Naive thymus-derived CD4-positive, alpha-beta T cell (primary cell): ENCODE measurements at places on chromosomes 4 and X. TPM values are rescaled to one million over a fixed set of nuclear protein-coding genes. Genes with fewer than 3 reads are reported as not detected.

Gene RASL11B
- not detected for total RNA-seq

Gene TSPAN6
- 2.3 TPM for total RNA-seq

Gene BMPR1B
- 0.10 TPM for total RNA-seq

Gene F8A1
- 18.4 TPM for total RNA-seq

Gene TRMT2B
- 50.9 TPM for total RNA-seq

Gene GPR50
- total RNA-seq = not detected

Gene HOPX
- total RNA-seq = 0.84 TPM

Gene FBXL5
- total RNA-seq = 36.6 and 39.1 TPM in 2 replicates

Gene KCNIP4
- not detected for total RNA-seq

Gene IL9R
- not detected for total RNA-seq

Gene GPR82
- total RNA-seq = 0.16 TPM

Gene PDHA1
- 119 TPM for total RNA-seq

Gene DUSP9
- total RNA-seq = not detected in 2 replicates

Gene SCD5
- total RNA-seq = 1.5 TPM

Gene SHOX
- total RNA-seq = not detected

DNA sequence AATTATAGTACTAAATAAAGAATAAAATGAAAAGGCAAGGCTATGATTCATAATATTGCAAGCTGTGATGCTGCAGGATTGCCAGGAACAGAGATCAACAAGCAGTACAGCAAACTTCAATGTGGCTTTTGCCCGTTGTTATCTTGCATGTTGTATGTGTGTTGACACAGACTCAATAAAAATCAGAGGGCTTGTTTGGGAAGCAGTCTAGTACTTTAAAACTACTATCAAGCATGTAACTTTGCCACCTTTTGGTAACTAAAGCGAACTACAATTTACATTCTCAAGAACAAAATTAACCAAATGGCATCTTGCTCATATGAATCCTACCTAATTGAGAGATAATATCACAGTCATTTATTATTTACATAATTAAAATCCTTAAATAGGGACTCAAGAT, 79.8 kb upstream of the GPM6A start:
- no peaks in the 10 kb centered on the region for H3K4me1 ChIP-seq
- no peaks in the 10 kb centered on the region for H3K36me3 ChIP-seq
- no peak overlapping the region for H3K27ac ChIP-seq
- no peak overlapping the region for H3K4me3 ChIP-seq
- DNase-seq = no peak
- H3K27me3 ChIP-seq = no peaks in the 10 kb centered on the region

DNA sequence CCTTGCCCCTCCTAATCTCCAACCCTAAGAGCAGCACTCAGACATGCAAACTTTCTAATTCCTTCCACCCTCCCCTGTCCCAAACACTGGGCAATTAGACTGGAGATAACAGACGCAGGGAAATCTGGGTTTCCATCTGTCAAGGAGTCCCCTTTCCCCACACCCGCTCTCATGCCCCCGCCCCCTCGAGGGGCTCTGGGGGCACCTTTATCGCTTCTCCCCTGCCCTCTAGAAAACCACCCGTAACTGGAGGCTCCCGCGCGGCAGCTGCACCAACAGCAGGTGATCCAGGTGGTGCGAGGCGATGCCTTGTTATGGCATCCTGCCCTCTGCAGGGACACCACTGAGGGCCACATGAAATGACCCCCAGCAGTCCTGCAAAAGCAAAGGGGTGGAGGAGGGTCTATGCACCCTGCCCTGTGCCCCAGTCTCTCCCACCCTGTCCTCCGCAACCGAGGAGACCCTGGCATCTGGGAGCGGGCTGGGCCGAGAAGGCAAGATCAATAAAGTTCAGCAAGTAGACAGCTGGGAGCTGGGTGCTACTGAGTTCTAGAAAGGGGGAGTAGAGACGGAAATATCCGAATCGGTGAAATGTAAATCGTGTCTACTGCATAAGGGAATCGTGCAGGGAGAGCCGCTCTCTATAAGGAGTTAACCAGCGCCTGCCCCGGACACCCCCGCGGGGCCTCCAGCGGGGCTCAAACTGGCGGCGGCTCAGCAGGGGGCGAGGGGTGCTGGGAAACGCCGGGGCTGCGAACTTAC, 1.6 kb downstream of the KCTD8 start:
- H3K27me3 ChIP-seq = peaks cover 19% of the 10 kb centered on the region
- H3K27ac ChIP-seq = no peak overlapping the region
- no peaks in the 10 kb centered on the region for H3K4me1 ChIP-seq

DNA sequence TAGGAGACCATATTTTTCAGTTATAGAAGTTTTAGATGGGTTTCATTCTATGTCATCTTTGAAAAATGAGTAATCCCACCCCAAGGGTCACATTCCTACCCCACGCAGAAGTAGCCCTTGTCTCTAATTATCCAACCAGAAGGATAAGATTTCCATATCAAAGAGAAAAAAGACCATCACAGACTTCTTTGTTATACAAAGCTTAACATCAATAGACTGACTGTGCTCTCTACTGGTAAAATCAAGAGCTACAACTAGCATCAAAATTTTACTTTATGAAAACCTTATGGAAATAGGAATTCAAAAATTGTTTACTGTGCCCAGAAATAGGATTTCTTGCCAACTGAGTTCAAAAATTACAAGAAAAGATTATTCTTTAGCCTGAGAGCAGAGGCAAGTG, 24.9 kb downstream of the TNMD start:
- no peak overlapping the region for H3K27ac ChIP-seq
- no peaks in the 10 kb centered on the region for H3K27me3 ChIP-seq
- H3K4me3 ChIP-seq = no peak overlapping the region

DNA sequence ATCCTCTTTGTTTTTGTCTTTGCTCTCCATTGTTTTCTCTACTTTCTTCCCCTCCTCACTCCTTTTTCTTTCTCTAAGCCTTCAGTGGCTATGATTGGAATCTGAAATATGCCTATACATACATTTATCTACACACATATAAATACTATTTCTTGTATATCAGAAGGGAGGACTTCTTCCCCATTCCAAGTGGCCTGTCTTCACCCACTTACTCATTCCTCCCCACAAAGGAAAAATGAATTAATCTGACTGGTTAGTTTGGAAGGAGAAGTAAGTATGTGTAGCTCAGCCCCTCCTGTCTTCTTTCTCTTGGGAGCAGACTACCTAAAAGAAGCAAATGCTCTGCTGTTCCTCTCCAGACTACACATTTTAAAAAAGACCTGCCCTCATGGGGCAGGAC, 17.7 kb downstream of the GUCY2F start:
- no peaks in the 10 kb centered on the region for H3K36me3 ChIP-seq
- H3K27ac ChIP-seq = no peak overlapping the region
- H3K27me3 ChIP-seq = no peaks in the 10 kb centered on the region
- H3K4me3 ChIP-seq = no peak overlapping the region
- no peak for DNase-seq

DNA sequence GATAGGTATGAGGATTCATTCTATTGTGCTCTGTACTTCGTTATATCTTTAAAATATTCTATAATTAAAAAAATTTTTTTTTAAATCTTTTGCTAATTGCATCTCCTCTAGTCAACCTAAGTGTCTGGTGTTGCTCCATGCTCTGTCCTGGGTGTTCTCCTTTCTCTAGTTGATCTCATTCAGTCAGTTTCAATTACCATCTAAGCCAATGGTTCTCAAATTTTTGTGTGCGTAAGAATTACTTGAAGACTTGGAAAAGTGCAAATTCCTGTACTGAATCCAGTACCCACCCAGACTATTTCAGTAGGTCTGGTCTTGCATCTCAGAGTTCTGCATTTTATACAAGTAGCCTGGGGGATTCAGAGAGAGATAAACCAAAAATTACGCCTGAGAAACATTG, 6.7 kb downstream of the TMPRSS11D start:
- no peaks in the 10 kb centered on the region for H3K27me3 ChIP-seq
- H3K4me3 ChIP-seq = no peak overlapping the region
- no peak for DNase-seq
- H3K4me1 ChIP-seq = no peaks in the 10 kb centered on the region
- no peaks in the 10 kb centered on the region for H3K36me3 ChIP-seq

- no peak for DNase-seq
- H3K27ac ChIP-seq = no peak overlapping the region
- H3K36me3 ChIP-seq = no peaks in the 10 kb centered on the region
- H3K4me3 ChIP-seq = no peak overlapping the region
- no peaks in the 10 kb centered on the region for H3K4me1 ChIP-seq
- H3K27me3 ChIP-seq = no peaks in the 10 kb centered on the region
Observed at GRCh38 chr4:88015659-88016295, 8.3 kb downstream of the PKD2 start.

- no peak overlapping the region for H3K4me3 ChIP-seq
Observed at GRCh38 chr4:109913596-109914241, 1.0 kb downstream of the EGF start.

- no peaks in the 10 kb centered on the region for H3K4me1 ChIP-seq
- no peaks in the 10 kb centered on the region for H3K27me3 ChIP-seq
- H3K4me3 ChIP-seq = no peak overlapping the region
Observed at GRCh38 chr4:140162596-140162995, 8.6 kb upstream of the MAML3 start.

DNA sequence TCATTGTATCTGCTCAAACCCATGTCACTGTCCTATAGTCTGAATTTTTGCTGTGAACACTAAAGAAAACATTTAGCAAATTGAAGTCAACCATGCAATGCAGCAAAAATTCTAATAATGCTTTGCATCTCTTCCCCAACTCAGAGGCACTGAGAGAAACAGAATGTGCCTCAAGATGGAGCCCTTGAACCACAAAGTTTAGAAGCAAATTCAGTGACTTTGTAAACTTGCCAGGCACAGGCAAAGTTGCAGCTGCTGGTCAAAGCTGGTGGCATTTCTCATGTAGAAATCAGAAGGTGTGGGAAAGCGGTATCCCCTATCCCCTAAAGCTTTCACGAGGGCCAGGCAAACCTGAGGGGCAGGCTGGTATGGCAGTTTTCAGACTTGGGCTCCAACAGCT, 121.7 kb upstream of the DIPK2B start:
- H3K27me3 ChIP-seq = no peaks in the 10 kb centered on the region
- H3K4me1 ChIP-seq = no peaks in the 10 kb centered on the region
- no peaks in the 10 kb centered on the region for H3K36me3 ChIP-seq

GRCh38 chr4:55973650-55974049, 24.9 kb downstream of the CEP135 start:
- no peaks in the 10 kb centered on the region for H3K36me3 ChIP-seq
- H3K4me3 ChIP-seq = no peak overlapping the region

DNA sequence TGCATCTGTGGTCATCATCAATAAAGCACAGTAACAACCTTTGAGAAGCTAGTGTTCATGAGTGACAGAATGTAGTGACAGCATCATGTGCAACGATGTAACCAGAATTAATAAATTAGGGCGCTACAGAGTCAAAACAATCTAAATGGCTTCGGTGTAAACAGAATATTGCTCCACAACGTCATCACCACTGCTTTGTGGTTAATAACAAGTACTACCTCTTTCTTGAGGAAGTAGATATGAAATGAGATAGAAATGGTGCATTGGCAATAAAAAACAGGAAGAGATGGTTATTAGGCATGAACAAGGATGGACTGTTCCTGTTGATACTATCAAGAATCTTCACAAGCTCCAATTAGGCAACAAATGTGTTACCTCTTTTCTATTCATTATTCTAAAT, 8.7 kb upstream of the PDHA2 start:
- H3K27me3 ChIP-seq = no peaks in the 10 kb centered on the region
- H3K36me3 ChIP-seq = no peaks in the 10 kb centered on the region
- no peak for DNase-seq
- no peak overlapping the region for H3K4me3 ChIP-seq
- H3K27ac ChIP-seq = no peak overlapping the region

- H3K27ac ChIP-seq = no peak overlapping the region
- no peaks in the 10 kb centered on the region for H3K36me3 ChIP-seq
- H3K27me3 ChIP-seq = no peaks in the 10 kb centered on the region
- DNase-seq = no peak
- H3K4me3 ChIP-seq = no peak overlapping the region
- H3K4me1 ChIP-seq = no peaks in the 10 kb centered on the region
Observed at GRCh38 chr4:138677212-138677611, 338.4 kb upstream of the NOCT start.

DNA sequence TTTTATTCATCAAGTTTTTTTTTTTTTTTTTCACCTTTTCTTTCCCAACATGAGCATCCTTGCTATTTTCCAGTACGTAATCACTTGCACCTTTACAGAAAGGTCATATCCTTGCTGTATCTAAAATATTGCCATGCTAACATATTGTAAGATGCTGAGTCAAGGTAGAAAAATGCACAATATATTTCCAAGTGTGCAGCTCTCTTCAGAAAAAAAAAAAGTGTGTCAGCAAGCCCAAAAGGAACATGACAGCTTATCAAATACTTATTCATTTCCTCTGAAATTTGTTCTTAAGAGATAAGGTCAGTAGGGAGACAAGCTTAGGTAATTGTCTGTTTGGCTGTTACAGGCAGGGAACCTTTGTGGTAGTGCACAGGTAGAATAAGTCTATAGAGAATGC, 27.0 kb downstream of the SH2D1A start:
- H3K27ac ChIP-seq = no peak overlapping the region
- no peak overlapping the region for H3K4me3 ChIP-seq
- no peak for DNase-seq

- no peaks in the 10 kb centered on the region for H3K36me3 ChIP-seq
- no peak overlapping the region for H3K4me3 ChIP-seq
- no peak for DNase-seq
- no peak overlapping the region for H3K27ac ChIP-seq
- no peaks in the 10 kb centered on the region for H3K27me3 ChIP-seq
- no peaks in the 10 kb centered on the region for H3K4me1 ChIP-seq
Observed at GRCh38 chr4:100041646-100042045, 91.6 kb upstream of the H2AZ1 start.

- H3K4me1 ChIP-seq = no peaks in the 10 kb centered on the region
- no peak overlapping the region for H3K4me3 ChIP-seq
- no peak for DNase-seq
- no peaks in the 10 kb centered on the region for H3K27me3 ChIP-seq
- no peak overlapping the region for H3K27ac ChIP-seq
Observed at GRCh38 chr4:110483516-110483915, 7.6 kb downstream of the ENPEP start.

- H3K4me3 ChIP-seq = no peak overlapping the region
- no peaks in the 10 kb centered on the region for H3K4me1 ChIP-seq
- no peaks in the 10 kb centered on the region for H3K36me3 ChIP-seq
Observed at GRCh38 chrX:133419911-133420310, 4.6 kb upstream of the GPC4 start.

GRCh38 chrX:132041015-132041414, 17.9 kb downstream of the STK26 start:
- H3K4me1 ChIP-seq = peaks cover under 1% of the 10 kb centered on the region
- H3K27me3 ChIP-seq = no peaks in the 10 kb centered on the region
- H3K36me3 ChIP-seq = no peaks in the 10 kb centered on the region
- DNase-seq = no peak
- H3K4me3 ChIP-seq = no peak overlapping the region

- DNase-seq = no peak
- H3K27ac ChIP-seq = no peak overlapping the region
- no peaks in the 10 kb centered on the region for H3K4me1 ChIP-seq
- H3K27me3 ChIP-seq = no peaks in the 10 kb centered on the region
- H3K4me3 ChIP-seq = no peak overlapping the region
- no peaks in the 10 kb centered on the region for H3K36me3 ChIP-seq
Observed at GRCh38 chrX:121635141-121635540, 587.7 kb downstream of the GLUD2 start.

DNA sequence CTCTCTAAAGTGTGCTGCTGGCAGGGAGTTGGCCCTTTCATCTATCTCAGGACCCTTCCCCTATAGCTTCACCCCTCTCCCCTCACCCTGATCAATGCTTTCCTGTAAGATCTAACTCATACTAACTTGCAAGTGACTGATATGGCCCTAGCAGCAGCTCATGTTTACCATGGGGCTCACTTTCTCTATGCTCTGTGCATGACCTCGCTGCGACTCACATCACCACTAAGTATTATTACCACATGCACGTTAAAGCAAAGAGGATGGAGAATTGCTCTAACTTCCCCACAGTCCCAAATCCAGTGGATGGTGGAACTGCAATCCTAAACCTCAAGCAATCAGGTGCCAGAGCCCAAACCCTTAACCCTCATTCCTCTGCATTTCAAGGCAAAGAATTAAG, 626.6 kb downstream of the MID1IP1 start:
- DNase-seq = no peak
- H3K4me3 ChIP-seq = no peak overlapping the region
- H3K27ac ChIP-seq = no peak overlapping the region
